Left kidney (tissue), 8 donors: ENCODE measurements at places on chromosomes 1 and 21. TPM values are rescaled to one million over a fixed set of nuclear protein-coding genes. Genes with fewer than 3 reads are reported as not detected.

Gene RABIF
- polyA plus RNA-seq: 11.8 TPM

GRCh38 chr1:184545601-184546000 is 158.8 kb downstream of the C1orf21 start:
- no peak for DNase-seq

- no peak for DNase-seq
These were observed 3.1 kb downstream of the TACSTD2 start for GRCh38 chr1:58573705-58574591.

GRCh38 chr1:1080951-1081310 is 6.8 kb upstream of the RNF223 start:
- DNase-seq: no peak

Gene PLPPR4
- polyA plus RNA-seq: 2.3 TPM

- peak; percentile 42 for DNase-seq
These were observed 431 bp downstream of the ARPC5 start for GRCh38 chr1:183635099-183635605.

Gene ST6GALNAC3
- polyA plus RNA-seq: 86.1 TPM

- no peak for DNase-seq
These were observed 90.8 kb downstream of the USH2A start for GRCh38 chr1:216332462-216332861.

GRCh38 chr1:167645140-167645541 is 15.1 kb downstream of the RCSD1 start:
- DNase-seq: no peak

Gene SAMD11
- polyA plus RNA-seq: 45.7 TPM

Gene BEST4
- polyA plus RNA-seq: 0.96 TPM

- DNase-seq: no peak
These were observed 570.5 kb downstream of the MRPL39 start for GRCh38 chr21:25036775-25037174.

- no peak for DNase-seq
These were observed 163.2 kb downstream of the GALNT2 start for GRCh38 chr1:230230273-230230672.

DNA sequence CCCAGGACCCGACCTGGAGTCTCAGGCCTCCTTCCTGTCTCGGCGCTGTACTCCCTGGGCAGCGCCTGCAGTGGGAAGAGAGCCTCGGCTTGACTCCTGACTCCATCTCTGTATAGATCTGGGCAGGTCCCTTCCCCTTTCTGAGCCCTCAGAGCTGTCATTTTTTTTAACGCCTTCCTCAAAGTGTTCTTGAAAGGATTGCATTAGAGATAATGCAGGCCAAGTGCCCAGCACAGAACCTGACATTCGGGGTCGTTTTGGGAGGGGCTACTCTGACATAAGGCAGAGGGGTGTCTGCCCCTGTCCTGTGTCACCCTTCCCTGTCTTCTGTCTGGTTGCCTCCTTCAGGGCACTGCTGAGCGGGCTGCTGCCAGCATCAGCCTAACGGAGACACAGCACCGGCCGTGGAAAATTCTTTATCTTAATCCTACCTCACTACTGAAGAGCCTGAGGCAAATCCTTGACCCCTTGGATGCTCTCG is 271.6 kb downstream of the TRABD2B start:
- no peak for DNase-seq

Gene CR1
- polyA plus RNA-seq: 18.6 TPM

DNA sequence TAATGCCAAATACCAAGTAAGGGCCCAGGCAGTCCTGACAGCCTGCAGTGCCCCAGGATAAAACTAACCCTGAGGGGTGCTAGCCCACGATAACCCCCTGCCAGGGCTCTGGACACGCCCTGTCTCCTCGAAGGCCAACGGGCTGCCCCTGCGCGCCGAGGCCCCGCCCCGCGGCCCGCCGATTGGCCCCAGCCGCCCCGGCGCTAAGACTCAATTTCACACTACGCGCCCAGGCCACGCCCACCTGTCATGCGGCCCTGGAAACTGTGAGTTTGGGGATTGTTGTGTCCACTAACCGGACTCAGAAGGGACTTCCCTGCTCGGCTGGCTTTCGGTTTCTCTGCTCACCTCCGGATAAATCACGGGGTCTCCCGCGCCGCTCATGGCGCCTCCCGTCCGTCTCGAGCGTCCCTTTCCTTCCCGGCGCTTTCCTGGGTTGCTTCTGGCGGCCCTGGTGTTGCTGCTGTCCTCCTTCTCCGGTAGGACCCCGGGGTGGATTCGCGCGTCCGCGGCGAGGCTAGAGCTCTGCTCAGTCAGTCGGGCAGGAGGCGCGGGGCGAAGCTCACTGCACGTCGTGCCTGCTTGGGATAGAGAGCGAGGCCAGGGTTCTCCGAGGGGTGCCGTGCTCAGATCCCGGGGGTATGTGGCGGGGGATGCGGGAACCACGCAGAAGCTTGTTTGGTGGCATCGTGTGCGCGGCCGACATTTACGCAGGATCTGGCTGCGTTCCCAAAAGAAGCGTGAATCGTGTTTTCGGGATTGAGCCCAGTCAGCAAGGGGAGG is at the start of gene CR1L:
CR1L (plus strand) TSS at position 282 of the 783 bp plus-strand sequence; CDS start at position 383, 101 bp downstream.
- DNase-seq: peak; percentile 87

GRCh38 chr1:190436615-190437014 is 41.0 kb downstream of the BRINP3 start:
- no peak for DNase-seq

- no peak for DNase-seq
These were observed 189.9 kb downstream of the ZC3H11B start for GRCh38 chr1:219422811-219423598.

Gene SPRR2A
- not detected for polyA plus RNA-seq

Gene FMN2
- 6.9 TPM for polyA plus RNA-seq

GRCh38 chr1:118488787-118489186 is 303.8 kb upstream of the SPAG17 start:
- no peak for DNase-seq

DNA sequence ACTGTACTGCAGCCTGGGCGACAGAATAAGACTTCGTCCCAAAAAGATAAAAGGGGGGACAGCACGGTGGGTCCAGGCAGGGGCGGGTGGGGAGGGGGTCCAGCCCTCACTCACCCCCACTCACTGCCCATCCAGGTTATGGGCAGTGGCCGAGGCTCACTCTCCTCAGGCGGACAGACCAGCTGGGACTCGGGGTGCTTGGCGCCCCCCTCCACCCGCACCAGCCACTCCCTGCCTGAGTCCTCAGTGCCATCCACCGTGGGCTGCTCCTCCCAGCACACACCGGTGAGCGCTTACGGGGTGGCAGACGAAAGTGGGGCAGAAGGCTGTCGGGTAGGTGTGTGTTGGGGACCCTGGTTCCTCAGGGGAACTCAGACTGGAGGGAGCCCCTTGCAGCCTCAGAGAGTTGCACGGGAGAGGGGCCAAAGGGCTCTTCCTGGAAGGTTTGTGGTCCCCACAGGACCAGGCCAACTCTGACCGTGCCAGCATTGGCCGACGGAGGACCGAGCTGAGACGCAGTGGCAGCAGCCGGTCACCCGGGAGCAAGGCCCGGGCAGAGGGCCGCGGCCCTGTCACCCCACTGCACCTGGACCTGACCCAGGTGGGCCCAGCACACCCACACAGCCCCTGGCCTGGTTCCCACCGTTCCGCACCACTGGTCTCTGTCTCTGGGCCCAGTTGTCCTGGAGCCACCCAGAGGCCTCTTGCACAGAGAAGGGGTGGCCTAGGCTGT is 6.6 kb downstream of the PLEKHN1 start:
- no peak for DNase-seq

Gene ANKRD35
- 1.9 TPM for polyA plus RNA-seq

DNA sequence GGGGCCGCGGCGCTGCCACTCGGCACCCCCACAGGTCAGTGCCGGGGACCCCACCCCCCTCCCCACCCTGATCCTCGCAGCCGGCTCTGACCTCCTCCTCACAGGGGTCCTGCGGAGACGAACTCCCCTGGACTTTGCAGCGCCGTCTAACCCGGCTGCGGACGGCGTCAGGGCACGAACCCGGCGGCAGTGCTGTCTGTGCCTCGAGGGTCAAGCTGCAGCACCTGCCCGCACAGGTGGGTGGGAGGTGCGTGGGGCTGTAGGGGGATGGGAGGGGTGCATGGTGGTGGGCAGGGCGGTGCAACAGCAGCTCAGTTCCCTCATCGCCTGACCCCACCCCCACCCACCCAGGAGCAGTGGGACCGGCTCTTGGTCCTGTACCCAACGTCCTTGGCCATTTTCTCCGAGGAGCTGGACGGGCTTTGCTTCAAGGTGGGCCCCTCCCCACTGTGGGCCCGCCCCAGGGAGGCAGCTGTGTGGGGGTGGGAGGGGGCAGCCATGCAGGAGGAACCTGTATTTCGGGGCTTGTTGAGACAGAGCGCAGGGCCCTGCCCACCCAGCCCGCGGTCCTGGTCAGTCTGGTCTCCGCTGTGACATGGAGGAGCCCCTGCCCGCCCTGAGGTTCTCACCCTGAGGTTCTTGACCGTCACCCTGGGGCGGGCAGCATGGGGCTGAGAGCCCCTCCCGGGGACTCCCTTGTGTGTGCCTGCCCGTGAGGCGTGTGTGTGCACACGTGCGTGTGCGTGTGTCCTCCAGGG is 4.9 kb downstream of the PLEKHN1 start:
- DNase-seq: no peak

DNA sequence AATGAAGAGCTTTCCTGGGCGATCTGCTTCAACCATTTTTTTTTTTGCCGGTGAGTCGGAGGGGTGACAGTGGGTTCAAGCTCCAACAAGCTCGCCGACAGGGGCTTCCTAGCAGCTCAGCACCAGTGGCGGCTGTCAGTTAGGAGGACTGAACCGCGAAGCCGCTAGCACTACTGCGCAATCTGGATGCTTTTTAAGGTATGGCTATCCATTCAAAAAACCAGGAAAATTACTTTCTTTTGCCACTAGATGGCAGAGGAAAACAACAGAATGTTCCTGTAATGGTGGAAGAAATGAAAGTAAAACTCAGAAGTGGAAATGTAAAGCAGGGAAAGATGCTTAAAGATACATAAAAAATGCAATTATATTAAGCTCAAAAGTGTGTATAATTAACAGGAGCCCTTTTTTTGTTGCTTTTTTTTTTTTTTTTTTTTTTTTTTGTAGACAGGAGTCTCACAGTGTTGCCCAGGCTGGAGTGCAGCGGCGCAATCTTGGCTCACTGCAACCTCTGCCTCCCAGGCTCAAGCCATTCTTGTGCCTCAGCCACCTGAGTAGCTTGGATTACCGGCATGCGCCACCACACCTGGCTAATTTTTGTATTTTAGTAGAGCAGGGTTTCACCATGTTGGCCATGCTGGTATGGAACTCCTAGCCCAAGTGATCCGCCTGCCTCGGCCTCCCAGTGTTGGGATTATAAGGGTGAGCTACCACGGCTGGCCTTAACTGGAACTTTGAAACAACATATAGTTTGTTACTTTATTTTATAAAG is 8.5 kb downstream of the KYAT3 start:
- DNase-seq: peak; percentile 46
